Large intestine (tissue), 12 donors: ENCODE measurements at places on chromosomes 6 and 20.

GRCh38 chr6:168367285-168367751 lies 47.7 kb upstream of the DACT2 start:
- no peak for DNase-seq

GRCh38 chr20:48910347-48910781 lies 11.1 kb upstream of the ARFGEF2 start:
- DNase-seq, result no peak

- DNase-seq, result no peak
Measured at GRCh38 chr6:24974182-24975171, 38.7 kb upstream of the RIPOR2 start.

- no peak for DNase-seq
Measured at GRCh38 chr6:16700916-16701234, 60.4 kb downstream of the ATXN1 start.
